ENCODE measurements at places on chromosomes 5 and 9.

DNA sequence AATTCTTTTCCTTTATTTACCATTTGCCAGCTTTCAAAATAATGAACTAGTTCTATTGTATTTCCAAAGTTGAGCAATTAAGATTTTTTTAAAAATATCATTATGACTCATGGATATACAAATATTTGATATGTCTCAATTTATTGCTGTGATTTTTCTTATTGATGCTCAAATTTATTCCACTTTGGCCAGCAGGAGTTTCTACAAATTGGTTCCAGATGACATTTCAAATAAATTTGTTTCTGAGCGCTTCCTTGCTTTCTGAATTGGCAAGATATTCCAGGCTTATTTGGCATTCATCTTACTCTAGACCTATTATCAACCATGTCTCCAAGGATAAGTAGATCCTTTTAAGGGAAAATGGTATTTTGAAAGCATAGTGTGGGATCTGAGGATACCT lies 58.5 kb upstream of the TJP2 start:
- DNase-seq = no peak

DNA sequence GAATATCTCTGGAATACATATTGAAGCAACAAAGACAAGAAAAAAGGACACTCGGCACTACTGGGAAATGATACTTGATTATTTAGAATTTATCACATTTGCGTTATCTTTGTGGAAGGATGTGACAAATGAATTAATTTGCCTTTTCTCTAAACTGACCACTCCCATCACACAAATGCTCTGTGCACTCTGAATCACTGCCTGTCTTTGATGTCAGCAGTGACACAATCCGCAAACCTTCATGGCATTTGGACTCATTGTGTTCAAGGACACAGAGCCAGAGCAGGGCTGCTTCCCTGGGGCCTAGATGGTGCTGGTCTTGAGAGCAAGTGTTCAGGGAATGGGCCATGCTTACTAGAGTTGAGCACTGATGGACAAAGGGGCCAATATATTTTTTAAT lies 4.9 kb upstream of the KIF4B start:
- DNase-seq = no peak

DNA sequence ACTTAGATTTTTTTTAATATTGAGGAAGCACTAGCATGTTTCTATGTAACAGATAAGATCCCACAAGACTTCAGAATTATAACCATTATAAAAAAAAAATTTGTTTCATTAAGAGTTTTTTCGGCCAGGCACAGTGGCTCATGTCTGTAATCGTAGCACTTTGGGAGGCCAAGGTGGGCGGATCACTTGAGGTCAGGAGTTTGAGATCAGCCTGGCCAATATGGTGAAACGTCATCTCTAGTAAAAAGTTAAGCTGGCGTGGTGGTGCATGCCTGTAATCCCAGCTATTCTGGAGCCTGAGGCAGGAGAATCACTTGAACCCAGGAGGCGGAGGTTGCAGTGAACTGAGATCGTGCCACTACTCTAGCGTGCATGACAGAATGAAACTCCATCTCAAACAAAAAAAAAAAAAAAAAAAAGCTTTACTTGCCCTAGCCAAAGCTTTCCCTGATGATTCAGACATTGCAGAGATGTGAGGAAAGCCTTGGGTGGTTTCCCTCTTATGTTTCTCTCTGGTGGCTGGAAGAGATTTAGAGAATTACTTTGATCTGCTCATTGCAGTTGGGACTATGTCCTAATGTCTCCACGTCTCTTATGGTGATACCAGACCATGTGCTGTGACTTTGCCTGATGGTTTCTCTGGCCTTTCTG lies 65.4 kb downstream of the EGFLAM start:
- no peak for DNase-seq

- DNase-seq = no peak
These were observed 398.2 kb downstream of the SLCO4C1 start for GRCh38 chr5:101897914-101898313.
